ENCODE measurements at places on chromosomes 1 and 21.

DNA sequence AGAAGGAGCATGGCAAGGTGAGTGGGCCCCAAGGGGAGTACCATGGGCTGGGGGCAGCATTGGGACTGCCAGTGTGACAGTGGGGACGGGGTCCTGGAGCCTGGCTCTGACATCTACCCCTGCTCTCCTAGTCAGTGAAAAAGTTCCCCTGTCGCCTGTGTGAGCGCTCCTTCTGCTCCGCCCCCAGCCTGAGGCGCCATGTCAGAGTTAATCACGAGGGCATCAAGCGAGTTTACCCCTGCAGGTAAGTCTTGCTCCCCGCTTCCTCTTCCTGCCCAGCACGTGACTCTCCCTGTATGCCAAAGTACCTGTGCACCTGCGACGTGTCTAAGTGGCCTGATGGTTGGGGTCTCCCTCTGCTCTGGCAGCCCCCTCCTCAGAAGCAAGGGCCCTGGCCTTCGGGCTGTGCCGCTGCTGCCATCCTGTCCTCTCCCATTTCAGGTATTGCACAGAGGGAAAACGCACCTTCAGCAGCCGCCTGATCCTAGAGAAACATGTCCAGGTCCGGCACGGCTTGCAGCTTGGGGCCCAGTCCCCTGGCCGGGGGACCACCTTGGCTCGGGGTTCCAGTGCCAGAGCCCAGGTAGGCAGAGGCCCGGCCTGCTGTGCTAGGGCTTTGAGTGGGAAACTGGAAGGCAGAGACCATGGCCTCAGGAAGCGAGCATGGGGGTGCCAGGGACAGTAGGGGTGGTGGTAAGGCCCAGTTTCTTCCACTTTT lies 8.1 kb downstream of the ZNF687 start:
- no peak for DNase-seq

DNA sequence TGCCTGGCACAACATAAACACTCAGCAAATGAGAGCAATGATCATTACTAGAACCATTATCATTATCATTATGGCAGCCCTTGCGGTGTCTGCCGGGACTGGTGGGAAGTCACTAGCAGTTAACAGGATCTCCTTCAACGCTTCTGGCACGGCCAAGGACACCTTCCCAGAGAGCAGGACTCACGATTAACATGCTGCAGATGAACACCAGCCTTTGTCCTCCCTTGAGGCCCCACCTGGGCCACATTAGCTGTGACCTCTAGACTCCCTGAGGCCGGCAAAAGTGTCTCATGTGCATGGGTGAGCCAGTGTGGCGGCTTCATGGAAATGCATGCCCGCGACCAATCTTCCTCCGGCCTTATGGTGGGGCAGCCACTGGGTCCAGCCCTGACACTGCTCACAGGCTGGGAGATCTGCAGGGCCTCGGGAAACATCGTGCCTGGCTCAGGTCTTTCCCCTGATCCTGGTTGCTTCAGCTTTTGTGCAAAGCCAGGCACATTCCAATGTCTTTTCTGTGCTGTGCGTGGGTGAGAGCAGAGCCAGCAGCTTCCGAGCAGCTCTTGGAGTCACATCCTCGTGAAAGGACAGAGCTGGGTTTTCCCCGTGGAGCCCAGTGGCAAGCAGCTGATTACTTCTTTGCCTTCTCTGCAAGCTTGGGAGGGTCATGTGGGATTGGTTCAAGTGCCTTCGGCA lies 107.3 kb downstream of the HMGB4 start:
- no peak for DNase-seq

DNA sequence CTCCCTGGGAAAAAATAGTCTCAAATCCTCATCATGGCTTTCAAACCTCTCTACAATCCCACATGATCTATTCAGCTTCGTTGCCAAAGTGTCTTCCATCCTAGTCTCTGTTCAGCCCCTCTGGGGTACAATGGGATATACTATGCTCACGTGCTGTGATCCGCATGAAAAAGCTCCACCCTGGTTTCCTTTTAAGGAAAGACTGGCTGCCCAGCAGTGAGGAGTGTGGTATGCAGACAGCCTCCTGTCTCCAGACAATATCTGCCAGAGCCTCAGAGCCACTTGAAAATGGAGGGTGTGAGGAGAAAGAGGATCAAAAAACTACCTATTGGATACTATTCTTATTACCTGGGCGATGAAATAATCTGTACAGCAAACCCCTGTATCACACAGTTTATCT lies 194.5 kb downstream of the LHX8 start:
- no peak for DNase-seq

DNA sequence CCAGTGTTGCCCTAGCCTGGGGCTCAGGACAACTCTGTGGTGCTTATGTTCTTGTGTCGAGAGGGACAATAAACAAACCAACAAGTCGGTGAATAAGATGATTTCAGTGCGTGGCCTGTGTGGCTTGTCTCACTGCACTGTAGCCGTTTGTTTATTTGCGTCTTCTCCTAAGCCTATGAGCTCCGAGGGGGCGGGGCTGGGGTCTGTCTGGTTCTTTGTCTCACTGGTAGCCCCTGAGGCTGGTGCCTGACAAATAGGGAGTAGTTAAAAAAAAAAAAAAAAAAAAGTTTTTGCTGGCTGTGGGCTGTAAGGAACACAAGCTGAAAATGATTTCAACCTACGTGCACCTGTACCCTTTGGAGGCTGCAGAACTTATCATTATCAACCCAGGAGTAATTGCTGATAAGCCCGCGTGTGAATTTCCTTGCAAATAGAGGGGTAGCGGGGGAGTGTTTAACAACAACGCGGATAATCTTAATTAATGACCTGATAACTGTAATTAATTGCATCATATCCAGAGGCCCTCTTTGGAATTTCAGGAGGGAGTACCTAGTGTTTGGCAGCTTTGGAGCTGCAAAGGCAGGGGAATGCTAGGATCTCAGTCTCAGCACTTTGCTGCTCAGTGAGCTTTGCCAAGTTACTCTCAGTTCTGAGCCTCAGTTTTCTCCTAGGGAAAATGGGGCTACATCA lies 925 bp upstream of the ARHGEF10L start:
- no peak for DNase-seq

GRCh38 chr1:151774256-151774922 lies 11.1 kb upstream of the MRPL9 start:
- no peak for DNase-seq

GRCh38 chr21:46243960-46244361 lies 15.4 kb upstream of the LSS start:
- DNase-seq: no peak

DNA sequence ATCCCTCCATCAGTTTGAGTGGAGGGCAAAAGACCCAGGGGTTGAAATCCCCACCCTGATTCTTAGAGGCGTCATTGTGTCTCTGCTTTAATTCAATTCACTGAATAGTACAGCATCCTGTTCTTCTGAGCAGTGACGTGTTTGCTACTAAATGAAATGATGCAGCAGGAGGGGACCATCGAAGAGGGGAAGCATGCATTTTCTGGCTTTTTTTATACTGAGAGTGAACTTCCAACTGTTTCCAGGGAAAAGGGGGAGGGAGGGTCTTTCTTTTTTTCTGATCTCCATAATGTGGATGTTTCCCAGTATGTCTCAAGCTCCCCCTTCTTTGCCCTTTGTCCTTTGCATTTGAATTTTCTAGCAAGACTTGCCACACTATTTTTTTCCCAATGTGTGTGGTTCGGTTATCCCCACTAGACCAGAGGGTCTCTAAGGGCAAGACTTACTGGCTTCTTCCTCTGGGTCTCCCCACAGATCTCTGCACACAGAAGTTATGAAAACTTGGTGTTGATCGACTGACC lies 2.7 kb downstream of the INTS3 start:
- DNase-seq: no peak

DNA sequence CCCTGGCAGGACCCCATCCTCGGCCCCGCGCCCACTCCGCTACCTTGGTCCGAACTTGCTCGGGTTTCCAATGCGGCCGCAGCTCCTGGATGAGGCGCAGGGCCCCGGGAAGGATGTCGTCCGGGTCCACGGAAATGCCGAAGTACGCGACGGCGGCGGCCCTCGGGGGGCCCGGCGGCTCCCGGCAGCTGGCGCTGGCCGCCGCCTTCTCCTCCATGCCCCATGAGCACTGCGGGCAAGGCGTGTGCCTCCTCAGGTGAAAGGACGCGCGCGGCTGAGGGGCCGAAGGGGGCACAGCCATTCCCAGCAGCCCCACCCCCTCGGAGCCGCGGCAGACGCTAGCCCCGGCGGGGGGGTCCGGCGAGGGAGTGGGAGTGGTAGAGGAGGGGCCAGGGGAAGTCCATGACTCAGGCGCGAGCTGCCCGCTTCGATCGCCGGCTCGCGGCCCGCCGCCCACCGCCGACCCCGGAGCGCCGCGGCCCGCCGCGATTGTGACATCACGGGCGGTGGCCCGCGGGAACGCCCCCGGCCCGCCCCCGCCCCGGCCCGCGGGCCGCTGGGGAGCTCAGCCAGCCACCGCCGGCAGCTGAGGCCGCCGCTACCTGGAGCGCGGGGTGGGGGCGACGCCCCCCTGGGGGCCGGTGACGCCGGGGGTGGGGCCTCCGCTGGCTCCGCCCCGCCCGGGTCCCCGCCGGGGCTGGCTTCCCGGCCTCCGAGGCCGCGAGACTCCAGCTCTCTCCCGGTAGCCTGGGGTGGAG lies at the start of gene ETNK2:
TSS of gene ETNK2 (minus strand) at position 493 of the 758 bp plus-strand sequence. CDS start at position 301, 192 bp downstream.
- DNase-seq: peak; percentile 47

DNA sequence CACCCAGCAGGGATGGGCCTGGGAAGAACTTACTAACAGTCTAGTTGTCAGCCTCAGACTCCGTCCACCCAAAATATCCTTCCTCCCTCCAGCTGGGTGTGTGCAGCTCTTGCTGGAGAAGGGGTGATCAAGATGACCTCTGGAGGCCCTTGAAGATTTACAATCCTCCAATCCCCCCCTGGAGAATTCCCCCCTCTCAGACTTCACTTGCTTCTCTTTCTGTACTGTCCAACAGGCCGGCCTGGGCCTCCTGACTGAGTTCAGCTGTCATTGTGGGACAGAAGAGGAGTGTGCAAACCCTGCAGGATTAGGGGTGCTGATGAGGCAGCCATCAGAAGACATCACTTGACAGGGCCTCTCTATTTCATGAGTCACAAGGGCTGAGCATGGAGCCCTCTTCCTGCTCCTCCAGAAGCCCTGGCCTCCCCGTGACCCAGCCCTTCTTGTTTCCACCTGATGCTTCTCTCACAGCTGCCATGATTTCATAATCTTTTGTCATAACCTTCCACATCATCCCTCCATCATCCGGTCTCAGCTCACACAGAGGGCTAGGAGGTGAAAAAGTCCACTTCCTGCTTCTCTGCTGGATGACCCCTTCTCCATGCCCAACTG lies 17.5 kb upstream of the IGFN1 start:
- no peak for DNase-seq
